ENCODE measurements at places on chromosomes 7 and 10.

GRCh38 chr7:50341724-50342123, 37.2 kb downstream of the IKZF1 start:
- no peak for DNase-seq

GRCh38 chr10:116270771-116271592, 2.0 kb downstream of the GFRA1 start:
- DNase-seq, result no peak

DNA sequence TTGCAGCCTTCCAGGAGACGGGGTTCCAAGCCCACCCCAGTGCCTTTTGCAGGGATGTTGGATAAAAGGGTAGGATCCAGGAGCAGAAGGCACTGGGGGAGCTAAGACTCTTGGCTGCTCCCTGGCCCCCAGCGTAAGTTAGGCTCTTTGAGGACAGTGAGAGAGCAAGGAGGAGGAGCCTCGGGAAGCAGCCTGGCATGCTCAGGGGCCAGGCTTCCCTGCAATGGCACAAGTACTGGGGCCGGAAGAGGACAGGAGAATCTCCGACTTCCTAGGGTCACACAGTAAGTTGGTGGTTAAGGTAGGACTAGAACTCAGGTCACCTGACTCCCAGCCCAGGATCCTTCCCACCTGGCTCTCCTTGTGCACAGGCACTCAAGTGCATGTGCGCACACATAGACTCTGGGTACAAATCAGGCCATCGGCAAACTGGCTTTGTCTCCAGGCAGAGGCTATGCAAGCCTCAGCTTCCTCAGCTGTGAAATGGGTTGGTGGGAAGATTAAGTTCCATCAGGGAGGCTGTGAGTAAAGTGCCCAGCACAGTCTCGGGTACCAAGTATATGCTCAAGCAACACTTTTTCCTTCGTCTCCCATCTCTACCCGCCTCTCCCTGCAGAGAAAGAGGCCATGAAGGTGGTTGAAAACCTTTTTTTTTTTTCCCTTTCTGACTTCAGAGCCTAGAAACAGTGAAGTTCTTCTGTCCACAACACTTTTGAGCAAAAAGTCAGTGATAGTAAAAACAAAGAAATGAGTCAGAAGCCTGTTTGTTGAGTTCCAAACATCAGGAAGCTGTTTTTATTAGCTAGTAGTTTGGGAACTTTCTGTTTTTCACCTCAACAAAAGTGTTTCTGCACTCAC, 79.1 kb downstream of the NEURL1 start:
- no peak for DNase-seq

DNA sequence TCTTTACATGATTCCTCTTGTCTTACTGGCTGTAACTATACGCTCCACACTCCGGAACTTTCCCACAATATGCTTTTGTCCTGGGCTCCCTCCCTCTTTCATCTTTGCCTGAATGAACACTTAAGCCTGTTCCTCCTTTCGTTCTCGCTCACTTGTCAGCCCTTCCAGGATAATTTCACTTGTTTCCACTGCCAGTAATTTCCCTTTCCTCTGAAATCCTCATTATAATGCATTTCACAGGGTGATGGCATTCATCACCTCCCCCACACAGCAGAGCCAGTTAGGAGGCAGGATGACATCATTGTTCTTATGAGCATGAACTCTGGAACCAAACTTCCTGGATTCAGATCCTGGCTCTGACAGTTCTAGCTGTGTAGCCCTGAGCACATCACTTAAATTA, 372.6 kb downstream of the GPR158 start:
- DNase-seq, result no peak

- no peak for DNase-seq
Observed at GRCh38 chr10:27833792-27834191, 88.2 kb upstream of the MKX start.

GRCh38 chr7:103059471-103059870, 15.1 kb downstream of the FBXL13 start:
- no peak for DNase-seq

DNA sequence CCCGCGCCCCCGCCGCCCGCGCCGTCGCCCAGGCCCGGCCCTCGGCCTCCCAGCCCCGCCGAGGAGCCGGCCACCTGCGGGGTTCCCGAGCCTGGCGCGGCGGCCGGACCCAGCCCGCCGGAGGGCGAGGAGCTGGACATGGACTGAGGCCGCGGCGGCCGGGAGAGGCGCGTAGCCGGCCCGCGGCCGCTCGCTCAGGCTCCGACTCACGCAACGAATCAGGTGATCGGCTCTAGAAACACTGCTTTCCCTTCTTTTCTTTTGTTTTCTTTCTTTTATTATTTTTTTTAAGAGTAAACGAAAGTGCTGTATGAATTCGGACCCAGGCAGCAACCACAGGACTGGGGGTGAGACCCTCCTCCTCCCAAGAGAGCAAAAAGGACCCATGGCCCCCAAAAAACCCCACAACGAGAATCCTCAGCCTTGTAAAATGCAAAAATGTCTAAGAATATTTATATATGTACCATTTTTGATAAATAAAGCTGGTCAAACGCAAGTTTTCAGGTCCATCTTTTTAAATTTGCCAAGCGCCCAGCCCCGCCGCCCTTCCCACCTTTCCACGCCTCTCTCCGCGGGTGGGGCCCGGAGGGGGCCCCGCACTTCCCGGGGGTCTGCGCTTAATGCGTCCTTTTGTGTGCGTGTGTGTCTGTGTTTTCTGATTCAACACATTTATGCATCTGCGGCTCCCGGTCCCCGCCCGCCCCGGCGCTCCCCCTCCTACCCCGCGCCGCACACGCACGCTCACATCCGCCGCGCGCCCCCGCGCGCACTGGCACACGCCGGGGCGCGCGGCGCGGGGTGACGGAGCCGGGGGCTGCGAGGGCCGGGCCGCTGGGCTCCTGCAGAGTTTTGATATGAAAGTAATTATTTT, 4.4 kb downstream of the UNCX start:
- no peak for DNase-seq

- DNase-seq, result no peak
Observed at GRCh38 chr10:24561453-24561852, 162.2 kb downstream of the ARHGAP21 start.

DNA sequence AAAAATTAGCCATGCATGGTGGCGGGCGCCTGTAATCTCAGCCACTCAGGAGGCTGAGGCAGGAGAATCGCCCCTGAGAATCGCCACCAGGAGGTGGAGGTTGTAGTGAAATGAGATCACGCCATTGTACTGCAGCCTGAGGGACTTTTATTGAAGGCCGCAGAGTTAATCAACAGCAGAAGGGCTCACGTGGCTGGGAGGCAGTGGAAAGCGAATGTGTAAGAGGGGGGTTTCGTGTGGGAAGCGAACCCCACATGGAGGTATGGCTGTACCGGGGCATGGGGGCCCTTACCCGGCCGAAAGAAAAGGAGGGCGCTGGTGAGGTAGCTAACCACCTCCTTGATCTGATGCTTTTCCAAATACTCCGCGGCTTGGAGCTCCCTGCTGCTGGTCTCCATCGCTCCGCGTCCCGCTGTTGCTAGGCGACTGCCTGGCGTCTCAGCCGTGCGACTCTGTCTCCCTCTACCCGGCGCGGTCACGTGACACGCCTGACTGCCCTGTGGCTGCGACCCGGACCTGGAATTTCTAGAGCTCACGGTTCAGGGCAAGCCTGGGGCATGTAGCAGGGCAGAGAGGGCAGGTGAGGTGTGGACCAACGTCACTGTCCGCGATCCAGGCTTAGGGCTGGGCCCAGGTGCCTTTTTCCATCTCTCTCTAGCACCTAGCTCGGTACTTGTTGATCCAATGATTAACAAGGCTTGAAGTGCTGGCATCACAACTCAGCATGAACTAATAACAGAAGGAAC, at the start of gene EFCAB10:
Gene EFCAB10, minus strand, starts transcription at position 428 of the 746 bp plus-strand sequence. Its CDS starts 30 bp downstream, at position 398.
- peak; percentile 58 for DNase-seq

- DNase-seq, result no peak
Observed at GRCh38 chr10:52359441-52359840, 45.4 kb downstream of the DKK1 start.

GRCh38 chr7:22442187-22442881, 57.7 kb downstream of the STEAP1B start:
- DNase-seq, result no peak

GRCh38 chr7:157688533-157689268, 351.9 kb downstream of the DNAJB6 start:
- DNase-seq, result no peak

DNA sequence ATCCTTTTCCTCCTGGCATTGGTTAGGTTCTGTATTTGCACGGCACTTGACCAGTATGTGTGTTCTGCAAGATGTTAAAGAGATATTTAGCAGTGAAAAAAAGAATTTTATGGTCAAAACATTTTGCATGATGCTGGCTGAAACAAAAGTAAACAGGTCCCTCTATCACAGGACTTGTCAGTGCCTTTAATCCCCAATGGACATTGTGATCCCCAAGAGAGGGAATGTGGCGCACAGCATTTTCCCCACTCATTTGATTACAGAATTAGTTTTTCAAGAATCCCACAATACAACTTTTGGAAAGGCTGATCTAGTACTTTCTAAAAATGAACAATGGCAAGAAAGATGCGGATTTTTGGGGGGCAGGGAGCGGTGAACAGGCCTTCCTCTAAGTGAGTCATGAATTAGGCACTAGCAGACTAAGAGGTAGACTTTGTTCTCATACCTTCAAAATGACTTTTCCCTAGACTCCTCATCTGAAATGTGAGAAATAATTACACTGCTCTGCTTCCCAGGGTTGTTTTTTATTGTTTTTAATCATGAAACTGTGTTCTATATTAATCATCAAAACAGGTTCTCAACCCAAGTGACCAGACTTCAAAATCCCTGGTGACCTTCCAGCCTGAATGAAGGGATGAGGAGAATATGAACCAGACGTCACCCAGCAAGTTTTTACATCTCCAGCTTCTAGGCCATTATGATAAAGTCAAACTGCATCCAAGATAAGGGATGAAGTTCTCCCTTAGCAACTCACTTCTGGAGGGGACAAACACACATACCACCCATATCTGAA, 8.6 kb downstream of the FBXW4 start:
- DNase-seq, result no peak

GRCh38 chr10:15124190-15124589, 27.0 kb downstream of the RPP38 start:
- DNase-seq, result no peak

DNA sequence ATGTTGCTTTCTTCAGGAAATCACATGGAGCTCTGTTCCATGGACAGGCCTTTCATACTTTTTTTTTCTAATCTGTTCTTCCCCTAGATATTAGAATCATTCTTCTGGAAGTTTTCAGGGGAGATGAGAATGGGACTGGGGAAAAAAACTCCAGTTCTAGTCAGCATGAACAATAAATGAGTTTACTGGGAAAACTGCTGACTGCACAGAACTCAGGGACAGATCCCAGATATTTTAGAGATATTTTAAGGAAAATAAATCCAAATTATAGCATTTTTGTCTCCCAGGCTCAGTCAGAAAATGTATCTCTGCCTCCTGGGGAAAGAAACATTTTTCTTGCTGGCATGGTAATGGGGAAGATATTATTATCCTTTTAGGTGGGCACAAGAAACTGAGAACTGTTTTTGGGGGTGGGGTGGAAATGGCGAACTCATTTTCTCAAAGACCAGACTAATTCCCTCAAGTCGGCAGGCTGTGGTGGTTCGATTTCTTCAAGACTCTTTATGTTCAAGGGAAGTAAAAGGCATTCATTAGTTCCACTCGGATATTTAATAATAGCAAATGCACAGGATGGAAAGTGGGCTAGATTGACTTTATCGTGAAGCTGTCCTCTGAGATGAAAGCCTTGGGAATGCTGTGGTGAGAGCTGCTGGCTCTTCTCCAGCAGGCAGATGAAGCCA, 157.5 kb downstream of the ADRA2A start:
- no peak for DNase-seq

DNA sequence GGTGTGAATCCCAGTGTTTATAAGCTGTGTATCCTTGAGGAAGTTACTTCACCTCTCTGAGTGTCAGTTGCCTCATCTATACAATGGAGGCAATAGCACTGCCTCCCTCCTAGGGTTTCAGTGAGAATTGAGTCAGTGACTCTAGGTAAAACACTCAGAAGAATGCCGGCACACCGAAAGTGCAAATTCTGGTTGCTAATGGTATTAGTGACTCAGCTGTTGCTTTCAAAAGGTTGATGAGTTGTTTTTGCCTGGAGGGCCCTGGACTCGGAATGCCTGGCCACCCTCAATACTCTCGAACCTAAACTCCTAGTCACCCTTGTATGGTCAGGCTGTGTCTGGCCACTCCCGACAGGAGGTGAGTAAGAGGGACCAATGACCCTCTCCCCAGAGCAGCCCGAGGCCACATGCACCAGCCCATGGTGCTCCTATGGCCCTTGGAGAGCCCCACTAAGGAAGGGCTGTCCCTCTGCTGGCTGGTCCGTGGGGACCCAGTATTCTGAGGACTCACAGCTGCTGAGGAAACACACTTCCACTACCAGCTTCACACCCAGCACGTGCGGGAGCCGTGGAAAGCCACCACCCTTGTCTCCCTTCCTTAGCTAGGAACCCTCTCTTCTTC, 60.2 kb downstream of the CALML3 start:
- DNase-seq, result no peak

- DNase-seq, result no peak
Observed at GRCh38 chr7:85622059-85622458, 435.2 kb upstream of the SEMA3D start.

- DNase-seq, result no peak
Observed at GRCh38 chr10:32951111-32951510, 6.9 kb downstream of the ITGB1 start.

GRCh38 chr10:60140651-60141632, 234.6 kb upstream of the CCDC6 start:
- DNase-seq, result peak; percentile 80

DNA sequence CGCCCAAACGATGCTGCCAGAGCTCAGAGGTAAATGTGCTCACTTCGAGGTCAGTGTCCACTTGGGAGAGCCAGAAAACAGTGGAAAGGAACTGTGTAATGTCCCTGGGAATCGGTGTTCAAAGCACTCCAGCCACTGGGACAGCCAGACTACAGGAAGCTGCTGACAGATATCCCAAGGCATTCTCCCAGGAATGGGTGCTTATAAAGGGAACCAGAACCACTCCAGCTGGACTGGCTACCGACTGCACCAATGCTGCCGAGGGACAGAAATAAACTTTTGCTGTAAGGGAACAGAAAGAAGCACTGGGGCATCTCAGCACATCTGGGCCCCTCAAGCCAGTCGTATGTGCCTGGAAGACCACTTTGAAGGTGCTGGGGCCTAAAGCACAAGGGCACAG, 76.7 kb downstream of the ATXN7L1 start:
- no peak for DNase-seq

DNA sequence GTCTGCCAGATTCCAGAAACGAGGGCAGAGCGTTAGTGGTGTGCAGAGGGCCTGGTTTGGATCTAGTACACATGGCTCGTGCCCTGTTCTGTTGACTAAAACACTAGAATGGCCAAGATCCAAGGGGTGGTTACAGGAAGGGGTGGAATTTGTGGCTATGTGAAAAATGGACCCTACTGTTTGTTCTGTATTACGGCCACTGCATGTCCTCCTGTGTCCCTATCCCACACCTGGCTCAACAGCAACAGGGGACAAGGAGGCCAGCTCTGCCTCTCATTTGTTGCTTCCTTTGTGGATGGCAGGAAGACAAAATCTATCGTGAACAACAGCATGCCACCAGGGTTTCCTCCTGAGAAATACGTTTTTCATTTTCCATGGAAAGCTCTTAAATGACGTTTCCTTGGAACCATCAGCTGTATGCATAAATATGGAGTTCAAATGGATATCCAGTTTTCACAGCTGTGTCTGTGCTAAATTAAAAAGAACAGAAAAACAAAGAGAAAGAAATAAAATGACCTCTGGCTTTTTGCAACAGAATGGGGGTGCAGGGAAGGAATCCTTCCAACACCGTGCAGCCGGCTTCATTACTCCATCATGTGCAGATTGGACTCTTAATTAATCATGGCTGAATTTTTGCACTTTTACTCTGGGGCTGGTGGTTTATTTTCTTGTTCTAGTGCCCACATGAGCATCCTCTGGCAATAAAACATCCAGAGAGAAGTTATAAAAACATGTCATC, 318.9 kb downstream of the CXCL12 start:
- DNase-seq, result no peak
